Chondrocyte (in vitro differentiated cells): ENCODE measurements at places on chromosomes 16 and 17. TPM values are rescaled to one million over a fixed set of nuclear protein-coding genes. Genes with fewer than 3 reads are reported as not detected.

The GALR2 gene
- not detected in 3 replicates for total RNA-seq

The TMEM204 gene
- 2.9 to 9.7 TPM (median 8.4 TPM) in 3 replicates for total RNA-seq

The BICDL2 gene
- not detected in 3 replicates for total RNA-seq

The RNF222 gene
- not detected in 3 replicates for total RNA-seq

The SLC16A13 gene
- total RNA-seq = 3.5 to 5.4 TPM (median 4.8 TPM) in 3 replicates

GRCh38 chr17:50637829-50638605, 3.3 kb downstream of the ABCC3 start:
- H3K4me3 ChIP-seq = no peak overlapping the region
- peaks cover 58% of the 10 kb centered on the region for H3K4me1 ChIP-seq
- H3K36me3 ChIP-seq = no peaks in the 10 kb centered on the region

DNA sequence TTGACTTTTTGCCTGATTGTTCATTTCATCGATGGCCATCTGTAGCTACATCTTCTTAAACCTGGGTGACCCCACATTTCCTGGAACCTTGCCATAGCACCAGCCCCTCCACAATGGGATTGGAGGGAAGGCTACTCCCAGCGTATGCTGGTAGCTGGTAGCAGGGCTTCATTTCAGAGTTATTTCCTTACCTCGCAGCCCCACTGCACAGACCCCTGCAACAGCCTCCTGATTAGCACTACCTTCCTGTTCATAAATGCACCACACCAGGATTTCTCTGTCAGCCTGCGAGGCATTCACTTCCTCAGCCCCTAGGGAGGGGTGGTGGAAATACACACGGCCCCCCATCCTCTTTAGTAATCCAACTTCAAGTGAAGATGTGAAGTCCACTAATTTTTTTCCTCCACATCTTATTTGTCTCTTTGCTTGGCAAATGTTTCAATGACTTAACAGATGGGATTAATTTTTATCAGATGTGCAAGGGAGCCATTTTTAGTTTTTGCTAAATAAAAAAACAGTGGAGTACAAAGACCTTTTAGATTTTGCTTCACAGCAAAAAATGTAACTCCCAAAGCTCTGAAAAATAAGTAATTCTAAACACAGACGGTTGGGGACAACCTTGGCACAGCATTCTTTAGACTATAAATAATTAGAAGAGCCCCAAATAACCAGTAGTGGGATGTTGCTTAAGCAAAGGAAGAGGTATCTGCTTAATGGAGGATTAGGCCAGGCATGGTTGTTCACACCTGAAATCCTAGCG, 76.6 kb downstream of the CLEC16A start:
- no peaks in the 10 kb centered on the region for H3K27me3 ChIP-seq
- H3K4me1 ChIP-seq = peaks cover 8% of the 10 kb centered on the region
- no peak for DNase-seq
- no peak overlapping the region for H3K27ac ChIP-seq
- no peak overlapping the region for H3K4me3 ChIP-seq

DNA sequence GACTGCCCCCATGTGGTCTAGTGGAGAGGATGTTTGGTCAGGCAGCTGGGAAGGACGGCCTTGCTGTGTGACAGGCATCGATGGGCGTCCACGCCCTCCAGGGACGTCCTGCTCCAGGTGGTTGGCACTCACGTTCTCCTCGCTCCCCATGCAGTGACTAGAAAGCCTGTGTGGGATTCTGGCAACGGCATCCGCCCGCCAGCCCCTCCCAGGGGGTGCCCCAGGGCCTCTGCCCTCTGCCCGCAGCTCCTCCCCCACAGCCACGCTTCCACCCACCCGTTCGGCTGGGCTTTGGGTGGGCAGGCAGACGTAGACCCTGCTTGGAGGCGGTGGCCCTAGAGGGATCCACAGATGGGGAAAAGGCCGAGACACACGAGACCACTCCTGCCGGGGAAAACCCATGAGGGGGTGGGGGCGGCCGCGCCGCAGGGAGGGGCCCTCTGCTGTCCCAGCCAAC, 4.7 kb upstream of the IL17C start:
- H3K36me3 ChIP-seq = peaks cover 6% of the 10 kb centered on the region
- H3K27ac ChIP-seq = no peak overlapping the region
- peaks cover 4% of the 10 kb centered on the region for H3K27me3 ChIP-seq
- peaks cover 4% of the 10 kb centered on the region for H3K4me1 ChIP-seq

DNA sequence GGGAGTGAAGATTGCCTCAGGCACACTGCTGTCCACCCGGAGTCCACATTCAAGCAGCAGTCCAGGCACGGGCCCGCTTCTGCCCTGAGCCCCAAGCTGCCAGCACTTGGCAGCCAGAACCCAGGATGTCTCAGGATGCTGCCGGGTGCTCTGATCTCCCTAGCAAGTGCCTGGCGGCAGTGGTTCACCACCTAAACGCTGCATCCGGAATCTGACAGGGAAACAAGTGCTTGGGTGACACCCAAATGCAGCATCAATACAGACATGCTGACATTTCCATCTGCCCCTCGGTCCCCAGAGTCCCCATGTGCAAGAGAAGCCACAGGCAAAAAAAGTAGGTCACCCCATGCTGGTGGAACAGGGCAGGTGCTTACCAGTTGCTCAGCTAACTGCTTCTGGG, 197.1 kb upstream of the RPL38 start:
- H3K4me3 ChIP-seq = no peak overlapping the region
- no peaks in the 10 kb centered on the region for H3K36me3 ChIP-seq
- peaks cover 56% of the 10 kb centered on the region for H3K27me3 ChIP-seq
- H3K4me1 ChIP-seq = no peaks in the 10 kb centered on the region

GRCh38 chr16:88743693-88744576, 37.6 kb downstream of the CTU2 start:
- no peak overlapping the region for H3K4me3 ChIP-seq
- H3K36me3 ChIP-seq = peaks cover 2% of the 10 kb centered on the region
- H3K4me1 ChIP-seq = no peaks in the 10 kb centered on the region
- H3K27ac ChIP-seq = no peak overlapping the region

DNA sequence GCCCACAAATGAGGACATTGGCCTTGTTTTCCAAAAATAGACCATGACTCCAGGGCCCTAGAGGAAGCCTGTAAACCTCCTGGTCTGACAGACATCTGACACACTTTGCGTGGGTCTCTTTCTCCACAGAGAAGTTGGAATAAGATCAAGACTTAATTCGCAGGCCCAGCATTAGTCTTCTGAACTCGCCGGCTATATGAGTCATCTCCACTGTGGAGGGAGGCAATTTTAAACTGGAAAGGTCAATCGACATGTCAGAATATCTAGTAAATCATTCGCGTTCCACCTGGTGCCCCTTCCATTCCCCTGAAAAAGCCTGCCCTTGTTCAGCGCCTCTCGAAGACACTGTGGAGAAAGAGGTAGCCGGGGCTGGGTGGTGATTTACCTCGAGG, 140.1 kb downstream of the CLEC16A start:
- H3K36me3 ChIP-seq = peaks cover 6% of the 10 kb centered on the region
- H3K4me3 ChIP-seq = no peak overlapping the region
- H3K4me1 ChIP-seq = peaks cover 42% of the 10 kb centered on the region
- no peaks in the 10 kb centered on the region for H3K27me3 ChIP-seq
- peak overlapping the region; percentile 70 for H3K27ac ChIP-seq

DNA sequence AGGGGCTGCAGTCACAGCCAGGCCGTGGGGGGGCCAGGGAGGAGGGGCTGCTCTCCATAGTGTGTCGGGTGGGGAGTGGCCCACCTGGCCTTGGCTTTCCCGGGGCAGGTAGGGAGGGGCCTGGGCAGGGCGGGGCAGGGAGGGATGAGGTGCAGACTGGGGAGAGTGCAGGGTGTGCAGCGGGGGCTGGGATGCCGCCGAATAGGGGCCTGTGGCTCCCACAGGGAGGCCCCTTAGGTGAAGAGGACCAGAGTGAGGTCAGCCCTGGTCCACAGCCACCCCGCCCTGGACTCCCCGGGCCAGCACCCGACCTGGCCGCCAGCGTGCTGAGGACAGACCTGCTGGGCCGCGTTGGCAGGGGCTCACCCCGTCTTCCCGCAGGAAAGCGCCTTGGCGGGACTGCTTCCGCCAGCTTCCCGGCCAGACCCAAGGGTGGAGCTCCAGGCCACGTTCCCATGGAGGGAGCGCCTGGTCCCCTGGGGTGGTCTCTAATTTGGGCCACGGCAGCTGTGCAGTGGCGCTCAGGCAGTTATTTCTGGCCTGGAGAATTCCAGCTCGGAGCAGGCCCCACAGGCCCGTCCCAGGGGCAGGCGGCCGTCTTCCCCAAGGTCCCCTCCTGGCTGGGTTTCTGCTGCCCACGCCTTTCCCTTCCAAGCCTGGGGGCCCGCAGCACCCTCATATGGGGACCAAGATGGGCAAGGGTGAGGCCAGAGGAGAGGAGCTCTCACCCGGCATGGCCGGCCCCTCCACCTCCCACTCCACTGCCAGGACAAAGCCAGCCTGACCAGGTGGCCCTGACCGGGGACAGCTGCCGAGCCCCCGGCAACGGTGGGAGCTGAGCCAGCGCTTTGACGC, 27.9 kb downstream of the CACNA1H start:
- H3K4me1 ChIP-seq = peaks cover 36% of the 10 kb centered on the region
- H3K27me3 ChIP-seq = no peaks in the 10 kb centered on the region

- peak within 1 kb of the TSS; percentile 95 for H3K4me3 ChIP-seq
- peak within 1 kb of the TSS; percentile 99 for H3K27ac ChIP-seq
- peak; percentile 92 for DNase-seq
- H3K4me1 ChIP-seq = peaks cover 51% of the 10 kb centered on the region
- H3K36me3 ChIP-seq = peaks cover 28% of the 10 kb centered on the region
Measured at GRCh38 chr16:28538733-28539596, at the start of gene NUPR1. Gene NUPR1, minus strand, starts transcription at chr16:28538974. Its CDS starts 67 bp downstream, at chr16:28538907.
